ENCODE measurements at places on chromosomes 5 and 9.

DNA sequence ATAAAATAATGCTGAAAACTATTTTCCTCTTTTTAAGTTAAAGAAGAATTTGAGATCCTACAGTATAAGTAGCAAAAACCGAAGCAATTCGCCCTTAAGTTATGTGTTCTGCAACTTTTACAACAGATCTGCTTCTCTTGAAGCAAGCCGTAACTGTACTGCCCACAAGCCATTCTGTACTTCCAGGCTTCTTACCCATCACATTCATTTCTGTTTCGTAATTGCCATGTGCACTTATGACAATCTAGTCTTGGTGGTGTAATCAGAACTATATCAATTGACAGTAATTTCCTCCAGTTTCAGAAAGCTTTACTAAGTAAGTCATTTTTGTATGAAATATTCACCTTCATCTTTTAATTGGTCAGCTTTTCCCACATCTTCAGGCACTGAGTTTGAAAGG is 13.8 kb downstream of the SGTB start:
- no peak for DNase-seq

DNA sequence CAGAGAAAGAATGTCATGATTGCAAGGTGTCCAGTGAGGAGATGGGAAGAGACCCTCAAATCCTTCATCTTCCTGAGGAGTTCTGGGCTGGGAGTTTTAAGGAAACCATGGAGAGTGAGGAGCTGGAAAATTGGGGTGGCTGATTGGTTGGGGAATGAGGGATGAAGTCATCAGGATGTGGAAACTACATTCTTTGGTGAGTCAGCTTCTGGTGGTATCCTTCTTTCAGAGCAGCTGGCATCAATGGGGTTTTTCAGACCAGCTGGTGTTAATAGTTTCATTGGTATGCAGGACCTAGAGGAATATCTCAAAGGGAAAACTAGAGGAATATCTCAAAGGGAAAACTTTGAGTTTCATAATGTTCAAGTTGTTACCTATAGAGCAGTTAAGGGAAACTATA is 45.2 kb downstream of the RNF180 start:
- no peak for DNase-seq

- no peak for DNase-seq
Observed at GRCh38 chr5:100827481-100827889, 75.6 kb downstream of the ST8SIA4 start.

- no peak for DNase-seq
Observed at GRCh38 chr5:173513521-173513991, 102.9 kb downstream of the BOD1 start.

DNA sequence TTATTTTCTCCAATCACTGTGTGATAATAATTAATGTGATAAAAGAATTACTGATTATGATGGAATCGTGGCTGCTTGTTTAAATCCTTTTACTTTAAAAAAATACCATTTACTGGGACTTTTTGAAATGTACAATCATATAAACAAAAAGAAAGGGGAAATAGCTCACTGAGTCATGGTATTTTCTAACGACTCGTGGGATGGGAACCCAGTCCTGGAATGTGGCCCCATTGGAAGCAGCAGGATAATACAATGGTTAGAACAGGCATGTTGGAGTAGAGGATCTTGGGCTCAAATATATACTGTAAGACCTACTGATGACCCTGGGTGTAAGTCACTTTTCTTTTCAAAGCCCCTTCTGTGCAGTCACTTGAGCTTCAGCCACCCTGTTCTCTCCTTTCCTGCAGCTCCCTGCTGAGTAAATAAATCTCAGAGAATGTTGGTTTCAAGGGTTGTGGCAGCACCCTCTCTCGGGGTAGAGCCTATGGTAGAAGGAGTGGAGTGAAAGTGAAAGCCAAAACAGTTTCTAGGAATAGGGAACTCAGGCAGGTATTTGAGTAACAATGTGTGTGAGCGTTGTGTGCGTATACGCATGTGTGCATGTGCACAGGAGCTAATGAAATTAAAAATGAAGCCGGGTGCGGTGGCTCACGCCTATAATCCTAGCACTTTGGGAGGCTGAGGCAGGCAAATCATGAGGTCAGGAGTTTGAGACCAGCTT is 40.8 kb upstream of the LARP1 start:
- DNase-seq: no peak

GRCh38 chr9:36986468-36987408 is 47.3 kb downstream of the PAX5 start:
- no peak for DNase-seq

DNA sequence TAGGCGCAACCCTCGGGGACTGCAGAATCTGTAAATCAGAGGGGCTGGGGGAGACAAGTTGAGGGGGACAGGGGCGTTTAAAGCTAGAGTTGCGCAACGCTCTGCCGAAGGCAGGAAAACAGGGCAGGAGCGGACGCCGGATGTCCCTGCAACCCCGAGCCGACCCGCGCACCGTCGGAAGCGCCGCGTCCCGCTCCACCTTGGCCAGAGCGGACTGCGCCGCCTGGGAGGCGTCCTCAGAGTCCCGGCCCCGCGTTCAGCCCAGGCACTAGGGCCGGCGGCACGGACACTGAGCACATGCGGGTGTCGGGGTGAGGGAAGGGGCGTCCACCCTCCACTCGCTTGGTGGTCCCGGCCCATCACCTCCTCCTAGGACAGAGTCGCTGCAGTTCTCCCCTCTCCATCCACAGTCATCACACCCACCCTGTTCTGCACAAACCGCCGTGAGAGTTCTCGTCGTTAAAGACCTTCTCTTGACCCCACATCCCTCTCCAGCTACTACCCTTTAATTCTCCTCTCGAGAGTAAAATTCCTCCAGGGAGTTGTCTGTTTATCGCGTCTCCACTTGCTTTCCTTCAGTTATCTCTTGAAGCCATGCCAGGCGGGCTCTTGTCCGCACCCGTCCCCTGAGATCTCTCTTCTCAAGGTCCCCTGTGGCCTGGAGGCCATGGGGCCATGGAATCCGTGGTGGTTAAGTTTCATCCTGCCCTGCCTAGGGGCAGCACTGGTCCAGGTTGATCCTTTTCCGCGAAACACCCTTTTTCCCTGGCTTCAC is 796 bp upstream of the PDLIM7 start:
- no peak for DNase-seq

DNA sequence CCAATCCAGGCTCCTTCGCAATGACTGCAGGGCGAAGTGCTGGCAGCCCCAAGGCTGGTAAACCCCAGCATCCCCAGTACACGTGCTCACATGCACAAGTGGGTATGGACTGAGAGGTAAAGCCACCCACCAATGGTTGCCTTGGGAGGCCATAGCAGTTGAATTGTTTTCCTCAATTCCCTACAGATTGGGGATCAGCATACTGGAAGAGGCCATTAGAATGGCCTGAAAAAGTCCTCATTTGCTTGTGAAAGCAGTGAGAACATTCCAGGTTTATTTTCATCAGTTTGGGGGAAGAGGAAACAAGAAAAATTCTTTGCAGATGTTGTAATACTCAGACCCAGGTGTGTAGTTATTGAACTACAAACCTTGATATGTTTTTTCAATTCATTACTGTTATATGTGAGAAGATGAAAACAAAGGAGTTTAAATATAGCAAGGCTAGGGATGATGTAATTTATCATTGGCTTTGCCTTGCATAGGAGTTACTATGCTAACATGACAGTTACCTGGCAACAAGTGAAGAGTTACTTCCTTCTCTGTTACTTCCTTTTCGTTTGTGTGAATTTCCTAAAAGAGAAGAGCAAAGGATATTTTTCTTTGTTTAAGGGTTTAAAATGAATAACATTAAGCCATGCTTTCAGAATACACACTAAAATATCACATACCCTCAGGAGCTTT is 36.4 kb downstream of the MTMR12 start:
- DNase-seq: no peak

DNA sequence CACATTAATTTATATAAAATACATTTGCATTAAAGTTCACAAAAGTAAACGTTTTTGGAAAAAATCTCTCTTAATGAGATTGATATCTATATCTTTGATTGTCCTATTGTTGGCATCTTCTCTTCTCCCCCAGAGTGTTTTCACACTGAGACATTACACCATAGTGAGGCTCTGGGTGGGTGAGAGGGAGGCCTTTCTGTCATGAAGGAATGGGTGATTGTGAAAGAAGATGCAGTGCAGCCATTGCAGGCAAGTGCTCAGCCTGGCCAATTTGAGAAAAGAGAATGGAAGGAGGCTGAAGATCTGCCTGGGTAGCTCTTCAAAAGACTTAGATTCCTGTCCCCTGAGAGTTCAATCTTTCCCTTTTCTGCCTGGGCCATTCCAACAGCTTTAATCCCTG is 140.8 kb downstream of the SLC12A2 start:
- no peak for DNase-seq

DNA sequence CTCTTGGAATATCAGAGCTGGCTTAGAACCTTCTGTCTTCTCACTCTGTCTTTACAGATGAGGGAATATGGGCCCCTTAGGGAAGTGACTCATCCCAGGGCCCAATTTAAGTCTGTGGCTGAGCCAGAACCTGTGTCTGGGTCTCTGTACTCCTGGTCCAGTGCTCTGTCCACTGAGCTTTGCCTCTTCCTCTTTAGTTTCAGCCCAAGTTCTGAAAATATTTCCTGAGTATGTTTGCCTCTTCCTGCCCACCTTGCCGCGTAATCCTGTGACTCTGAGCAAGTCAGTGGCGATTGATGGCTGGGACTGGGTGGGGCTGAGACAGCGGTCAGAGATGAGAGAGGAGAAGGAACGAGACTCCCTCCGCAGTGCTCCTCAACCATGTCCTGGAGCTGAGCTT is 7.8 kb downstream of the IER5L start:
- no peak for DNase-seq

DNA sequence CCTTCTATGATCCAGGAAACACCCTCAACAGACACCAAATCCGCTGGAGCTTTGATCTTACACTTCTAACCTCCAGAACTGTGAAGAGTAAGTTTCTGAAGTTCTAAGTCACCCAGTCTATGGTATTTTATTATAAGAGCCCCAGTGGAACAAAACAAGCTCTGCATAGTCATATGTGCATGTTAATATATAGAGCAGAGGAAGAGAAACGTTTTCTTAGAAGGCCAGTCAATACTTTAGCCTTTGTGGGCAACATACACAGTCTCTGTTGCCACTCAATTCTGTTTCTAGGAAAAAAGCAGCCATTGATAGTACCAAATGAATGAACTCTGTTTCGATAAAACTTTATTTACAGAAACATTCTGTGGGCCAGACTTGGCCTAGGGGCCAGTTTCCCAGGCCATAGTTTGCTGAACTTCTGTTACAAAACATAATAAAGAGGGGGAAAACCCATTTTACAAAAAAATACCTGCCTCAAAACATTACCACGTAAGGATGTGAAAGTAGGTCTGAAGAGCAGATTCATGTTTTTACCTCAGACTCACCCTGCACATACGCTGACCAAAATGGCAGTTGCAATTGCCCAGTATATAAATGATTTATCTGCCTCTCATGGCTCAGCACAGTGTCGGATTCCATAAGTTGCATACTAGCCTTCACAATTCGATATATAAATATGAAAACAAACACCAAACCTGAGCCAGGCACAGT is 350.5 kb downstream of the SLIT3 start:
- DNase-seq: no peak

DNA sequence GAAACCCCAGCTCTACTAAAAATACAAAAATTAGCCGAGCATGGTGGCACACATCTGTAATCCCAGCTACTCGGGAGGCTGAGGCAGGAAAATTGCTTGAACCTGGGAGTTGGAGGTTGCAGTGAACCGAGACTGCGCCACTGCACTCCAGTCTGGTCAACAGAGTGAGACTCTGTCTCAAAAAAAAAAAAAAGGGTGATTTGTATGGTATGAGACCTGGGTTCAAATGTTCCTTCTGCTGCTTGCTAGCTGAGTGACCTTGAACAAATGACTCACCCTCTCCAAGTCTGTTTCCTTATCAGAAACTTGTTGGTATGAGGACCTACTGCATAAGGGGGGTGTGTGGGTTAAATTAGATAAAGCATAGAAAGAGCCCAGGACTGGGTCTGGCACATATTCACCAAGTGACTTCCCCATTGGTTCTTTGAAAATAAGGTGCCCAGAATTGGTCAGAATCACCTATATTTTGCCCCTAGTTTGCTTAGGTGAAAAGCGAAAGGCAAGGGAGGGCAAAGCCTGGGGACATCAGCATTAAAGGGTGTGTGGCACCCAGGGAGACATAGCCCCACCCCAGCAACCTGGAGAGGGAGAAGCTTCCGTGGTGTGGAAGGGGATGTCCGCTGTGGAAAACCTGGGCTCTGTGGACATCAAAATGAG is 9.9 kb downstream of the SLC25A25 start:
- no peak for DNase-seq

DNA sequence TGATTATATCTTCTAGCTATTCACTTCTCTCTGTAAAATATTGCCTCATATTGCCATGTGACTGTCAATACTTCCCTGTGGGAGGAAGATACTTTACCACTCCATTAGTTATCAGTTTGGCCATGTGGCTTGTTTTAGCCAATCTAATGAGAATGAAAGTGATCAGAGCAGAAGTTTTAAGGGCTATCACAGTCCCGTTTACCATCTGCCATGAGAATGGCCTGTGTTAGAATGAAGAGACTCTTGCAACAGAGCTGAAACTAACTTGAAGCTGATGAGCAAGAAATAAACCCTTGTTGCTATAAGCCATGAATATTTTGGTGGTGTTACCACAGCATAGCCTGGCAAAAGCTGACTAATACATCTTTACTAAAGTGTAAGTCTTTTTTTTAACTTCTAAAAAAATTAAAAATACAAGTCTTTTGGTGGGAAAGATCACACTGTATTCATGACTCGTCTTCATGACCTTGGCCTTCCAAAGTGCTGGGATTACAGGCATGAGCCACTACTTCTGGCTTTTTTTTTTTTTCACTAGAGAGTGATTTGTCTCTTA is 68.0 kb upstream of the CTNNA1 start:
- DNase-seq: no peak

DNA sequence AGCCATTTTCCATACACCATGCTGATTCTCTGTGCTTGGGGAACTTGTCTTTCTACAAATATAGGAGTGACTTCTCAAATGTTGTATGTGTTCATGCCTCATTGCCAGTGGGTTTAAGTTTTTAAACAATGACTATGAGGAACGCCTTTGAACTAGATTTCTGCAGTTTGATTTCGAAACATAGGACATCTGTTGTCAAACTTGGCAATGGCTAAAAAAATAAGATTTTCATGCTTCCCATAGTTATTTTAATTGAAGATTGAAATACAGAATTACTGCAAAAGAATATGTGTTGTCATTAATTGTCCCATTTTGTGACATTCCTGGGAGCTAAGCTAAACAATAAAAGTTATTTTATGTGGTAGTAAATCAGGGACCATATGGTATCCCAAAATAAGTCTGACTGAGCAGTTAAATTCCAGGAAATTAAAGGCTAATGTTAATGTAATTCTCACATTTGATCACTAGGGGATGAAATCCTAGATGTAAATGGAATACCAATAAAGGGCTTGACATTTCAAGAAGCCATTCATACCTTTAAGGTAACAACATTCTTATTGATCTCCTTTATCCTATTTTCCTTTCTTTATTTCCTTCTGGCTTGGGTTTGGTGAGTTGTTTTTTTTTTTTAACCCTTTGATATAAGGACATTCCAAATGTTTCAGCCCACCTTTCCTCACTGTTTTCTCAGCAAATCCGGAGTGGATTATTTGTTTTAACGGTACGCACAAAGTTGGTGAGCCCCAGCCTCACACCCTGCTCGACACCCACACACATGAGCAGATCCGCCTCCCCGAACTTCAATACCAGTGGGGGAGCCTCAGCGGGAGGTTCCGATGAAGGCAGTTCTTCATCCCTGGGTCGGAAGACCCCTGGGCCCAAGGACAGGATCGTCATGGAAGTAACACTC is 116.7 kb downstream of the GOLPH3 start:
- no peak for DNase-seq

All from CD4-positive, alpha-beta T cell treated with Interleukin-6 at 100 ng/mL for 8 hours (primary cell).